ENCODE measurements at places on chromosomes 16 and 17.

DNA sequence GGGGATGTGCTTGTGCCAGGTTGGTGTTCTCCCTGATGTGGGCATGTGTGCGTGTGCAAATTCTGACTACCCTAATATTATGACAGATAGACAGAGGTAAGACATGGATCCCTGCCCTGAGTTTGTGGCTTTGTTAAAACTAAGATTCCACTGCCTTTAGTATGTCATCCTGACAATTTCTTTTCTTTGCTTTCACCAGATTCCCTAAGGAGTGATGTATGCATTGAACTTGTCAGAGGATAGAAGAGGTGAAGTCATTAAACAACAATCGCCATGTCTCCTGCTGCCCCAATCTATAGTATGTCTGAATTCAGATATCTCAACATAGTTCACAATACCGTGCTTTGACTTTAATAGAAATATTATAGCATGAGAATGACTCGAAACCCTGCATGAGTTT is 137.1 kb upstream of the ELAC2 start:
- no peak for DNase-seq

DNA sequence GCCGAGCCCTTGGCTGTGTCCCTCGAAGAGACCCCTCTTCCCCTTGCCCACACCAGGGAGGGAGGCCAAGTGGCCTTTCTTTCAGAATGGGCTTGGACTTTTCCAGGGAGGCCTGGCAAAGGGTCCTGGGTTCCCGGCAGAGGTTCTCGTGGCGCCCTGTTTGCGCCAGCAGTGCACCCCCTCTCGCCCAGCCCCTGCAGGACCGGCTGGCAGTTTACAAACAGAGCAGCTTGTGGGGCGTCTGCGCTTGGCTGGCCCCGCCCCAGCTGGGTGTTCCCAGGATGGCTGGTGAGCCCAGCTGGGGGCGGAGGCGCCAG is 137.8 kb upstream of the CIBAR2 start:
- DNase-seq, result no peak

DNA sequence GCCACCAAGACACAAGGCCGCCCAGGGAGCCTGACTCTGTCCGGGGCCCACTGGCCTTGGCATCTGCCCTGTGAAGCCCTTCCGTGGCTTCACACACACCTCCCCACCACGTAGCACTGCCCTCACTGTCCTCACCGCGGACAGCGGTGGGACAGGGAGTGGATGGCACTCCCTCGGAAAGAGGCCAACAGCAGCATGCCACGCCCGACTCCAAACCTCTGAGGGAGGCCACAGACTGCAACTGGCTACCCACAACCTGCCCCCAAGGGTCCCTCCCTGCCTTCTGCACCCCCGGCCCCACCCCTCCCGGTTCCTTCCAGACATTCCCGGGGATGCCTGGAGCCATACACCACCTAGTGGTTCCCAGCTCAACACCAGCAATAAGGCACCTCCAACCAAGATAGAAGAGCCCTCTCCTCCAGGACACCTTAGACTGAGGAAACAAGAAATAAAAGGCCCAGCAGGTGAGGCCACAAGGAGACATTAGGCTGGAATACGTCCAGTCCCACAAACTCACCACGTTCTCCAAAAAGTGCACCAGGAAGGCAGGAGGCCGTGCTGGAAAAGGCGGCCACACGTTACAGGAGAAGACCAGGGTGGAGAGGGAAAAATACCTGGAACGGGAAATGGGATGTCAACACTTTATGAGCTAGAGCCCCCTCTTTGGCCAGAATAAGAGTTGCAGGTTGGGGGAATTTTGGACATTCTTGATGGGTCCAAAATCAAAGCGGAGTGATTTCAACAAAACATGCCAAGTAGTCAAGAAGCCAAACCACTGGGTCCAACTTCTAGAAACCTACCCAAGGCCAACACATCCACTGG is 310.0 kb downstream of the SOX9 start:
- DNase-seq, result no peak

DNA sequence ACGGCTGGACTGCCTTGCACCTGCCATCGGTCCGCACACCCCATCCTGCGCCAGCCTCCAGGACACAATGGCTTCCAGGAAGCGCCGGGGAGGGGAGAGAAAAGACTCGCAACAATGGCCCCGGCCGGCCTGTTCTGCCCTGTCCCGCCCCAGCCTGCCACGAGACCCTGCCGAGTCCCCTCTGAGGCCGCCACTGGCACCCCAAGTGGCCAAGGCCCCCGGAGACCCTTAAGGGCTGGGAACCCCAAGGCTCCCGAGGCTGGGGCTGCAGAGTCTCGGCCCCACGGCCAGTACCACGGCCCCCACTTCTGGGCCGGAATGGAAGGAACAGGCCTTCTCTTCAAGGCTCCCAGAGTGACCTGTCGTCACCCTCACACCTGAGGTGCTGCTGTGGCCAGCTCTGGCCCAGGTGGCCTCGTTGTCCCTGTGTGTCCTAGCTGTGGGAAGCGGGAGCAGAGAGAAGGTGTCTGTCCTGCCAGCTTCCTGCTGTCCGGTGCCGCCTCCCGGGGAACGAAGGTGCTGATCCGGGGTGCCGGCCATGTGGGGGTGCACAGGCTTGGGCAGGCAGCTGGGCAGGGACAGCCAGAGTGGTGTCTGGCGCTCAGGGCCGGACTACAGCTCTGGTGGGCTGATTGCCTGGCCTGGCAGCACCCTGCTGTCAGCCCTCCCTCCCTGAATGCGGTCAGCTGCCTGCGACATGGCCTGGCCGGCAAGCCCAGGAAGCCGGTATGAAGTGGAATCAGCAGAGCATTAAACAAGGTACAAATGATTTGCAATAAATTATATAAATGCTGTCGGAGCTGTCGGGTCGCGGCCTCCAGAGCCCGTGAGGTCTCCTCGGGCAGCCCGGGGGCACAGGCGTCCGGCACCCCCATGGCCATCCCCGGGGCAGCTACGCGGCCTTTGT is 8.2 kb upstream of the CACNA1H start:
- DNase-seq, result no peak

- no peak for DNase-seq
Observed at GRCh38 chr17:64747938-64748540, 85.9 kb upstream of the SMURF2 start.
